ENCODE measurements at places on chromosomes 1 and 21.

DNA sequence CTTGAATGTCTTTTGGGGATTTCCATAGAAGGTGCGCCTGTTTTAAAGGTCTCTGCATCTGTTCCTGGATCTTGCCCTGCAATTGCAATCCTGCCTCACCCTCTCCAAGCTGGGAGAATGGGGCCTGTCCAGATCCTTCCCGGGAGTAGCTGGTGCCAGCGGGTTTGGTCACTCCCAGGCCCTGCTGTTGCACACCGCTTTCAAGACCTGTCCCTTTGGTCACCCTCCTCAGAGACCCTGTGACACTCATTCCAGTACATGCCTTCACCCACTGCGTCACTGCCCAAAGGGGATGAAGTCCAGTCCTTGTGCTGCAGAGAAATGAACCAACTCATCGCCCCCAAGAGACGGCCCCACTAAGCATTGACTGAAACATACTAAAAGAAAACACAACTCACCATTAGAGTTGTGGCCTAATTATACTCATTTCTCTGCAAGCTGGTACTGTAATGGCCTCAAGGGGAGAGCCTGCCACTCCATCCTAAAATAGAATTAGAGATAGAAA lies 1.9 kb upstream of the IRF2BP2 start:
- no peaks in the 10 kb centered on the region for H3K27me3 ChIP-seq
- peak overlapping the region; percentile 99 for H3K27ac ChIP-seq
- H3K4me3 ChIP-seq = peak overlapping the region; percentile 88
- peak; percentile 14 for DNase-seq
- peaks cover 42% of the 10 kb centered on the region for H3K36me3 ChIP-seq
- peaks cover 54% of the 10 kb centered on the region for H3K4me1 ChIP-seq

DNA sequence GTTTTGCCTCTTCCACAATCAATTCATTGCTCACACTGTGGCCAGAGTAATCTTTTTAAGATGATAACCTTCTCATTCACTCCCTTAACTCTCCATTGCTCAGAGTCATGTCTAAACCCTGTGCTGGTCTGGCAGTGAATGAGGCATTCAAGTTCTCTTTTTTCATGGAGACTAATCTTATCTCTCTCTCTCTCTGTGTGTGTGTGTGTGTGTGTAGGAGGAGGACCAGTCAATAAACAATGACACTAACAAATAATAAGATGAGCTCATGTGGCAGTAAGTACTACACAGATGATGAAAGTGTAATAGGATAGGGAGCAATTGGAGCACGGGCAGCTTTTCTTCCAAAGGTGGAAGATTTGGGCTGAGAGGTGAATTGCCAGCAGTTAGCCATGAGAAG lies 122.0 kb upstream of the B3GALT2 start:
- no peak overlapping the region for H3K4me3 ChIP-seq
- no peak for DNase-seq
- H3K27me3 ChIP-seq = no peaks in the 10 kb centered on the region
- H3K27ac ChIP-seq = no peak overlapping the region

DNA sequence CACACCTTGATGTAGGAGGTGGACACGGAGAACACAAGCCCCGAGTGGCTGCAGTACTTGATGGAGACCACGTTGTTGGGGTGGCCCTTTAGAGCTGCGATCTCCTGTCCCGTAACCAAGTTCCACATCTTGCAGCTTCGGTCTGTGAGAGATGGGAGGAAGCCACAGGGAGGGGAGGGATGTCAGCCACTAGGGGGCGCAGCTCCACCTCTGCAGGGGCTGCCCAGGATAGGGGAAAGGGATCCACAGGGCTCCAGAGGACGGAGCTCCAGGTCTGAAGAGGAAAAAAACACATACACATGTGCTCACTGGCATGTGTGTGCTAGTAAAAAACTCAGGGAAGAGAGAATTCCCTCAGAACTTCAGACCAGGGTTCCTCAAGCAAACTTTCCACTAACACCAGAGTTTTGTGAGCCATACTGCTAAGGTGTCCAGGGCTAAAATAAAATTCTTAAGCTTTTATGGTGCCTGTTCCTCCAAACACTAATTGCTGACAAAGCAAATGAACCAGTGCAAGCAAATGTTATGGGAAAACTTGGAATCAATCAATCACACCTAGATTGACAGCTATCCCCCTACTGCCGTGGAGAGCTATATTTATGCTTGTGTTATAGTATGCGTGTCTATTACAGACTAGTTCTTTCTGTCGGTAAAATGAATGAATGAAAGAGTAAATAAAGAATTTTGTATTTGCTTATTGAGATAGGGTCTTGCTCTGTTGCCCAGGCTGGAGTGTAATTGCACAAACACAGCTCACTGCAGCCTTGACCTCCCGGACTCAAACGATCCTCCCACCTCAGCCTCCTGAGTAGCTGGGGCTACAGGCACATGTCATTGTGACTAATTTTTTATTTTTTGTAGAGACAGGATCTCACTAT lies 43.7 kb downstream of the KIF21B start:
- peak; percentile 21 for DNase-seq
- no peak overlapping the region for H3K4me3 ChIP-seq
- H3K4me1 ChIP-seq = peaks cover 6% of the 10 kb centered on the region

DNA sequence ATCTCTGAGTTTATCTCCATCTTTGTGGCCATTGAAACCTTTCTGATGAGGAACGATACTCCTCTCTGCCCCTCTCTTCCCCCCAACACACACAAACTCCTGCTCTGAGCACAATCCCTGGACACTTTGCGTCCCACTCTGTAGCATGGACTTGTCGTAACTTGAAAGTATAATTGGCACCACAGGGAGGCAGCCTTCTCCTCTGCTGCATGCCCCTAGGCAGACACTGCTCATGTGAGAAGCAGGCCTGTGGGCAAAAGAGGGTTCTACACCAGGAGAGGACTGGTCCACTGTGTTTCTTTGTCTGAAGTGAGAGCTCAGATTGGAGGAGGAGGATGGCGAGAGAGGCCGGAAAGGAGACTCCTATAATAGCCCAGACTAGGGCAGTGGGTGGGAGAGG lies 3.8 kb upstream of the PARS2 start:
- H3K4me1 ChIP-seq = peaks cover 15% of the 10 kb centered on the region
- no peak for DNase-seq
- no peak overlapping the region for H3K27ac ChIP-seq
- no peaks in the 10 kb centered on the region for H3K36me3 ChIP-seq

DNA sequence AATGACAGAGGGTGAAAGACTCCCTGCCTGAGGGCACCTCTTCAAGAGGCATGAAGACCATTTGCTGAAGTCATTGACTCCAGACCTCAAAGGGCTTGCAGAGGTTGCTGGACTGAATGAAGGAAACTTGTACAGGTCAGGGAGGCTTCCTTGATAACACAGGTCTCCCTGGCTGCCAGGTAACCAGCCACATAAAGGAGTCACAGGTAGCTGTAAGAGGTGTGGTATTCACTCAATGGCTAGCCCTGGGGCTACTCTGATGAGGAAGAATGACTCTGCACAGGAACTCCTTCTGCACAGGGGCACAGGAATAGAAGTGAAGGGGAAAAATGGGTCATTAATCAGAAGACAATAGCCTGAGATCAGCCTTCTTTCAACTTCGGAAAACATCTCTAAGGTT lies 187.5 kb downstream of the LMX1A start:
- DNase-seq = no peak
- H3K4me3 ChIP-seq = no peak overlapping the region

GRCh38 chr1:202656951-202657646 lies 53.2 kb downstream of the SYT2 start:
- H3K27ac ChIP-seq = no peak overlapping the region
- no peak overlapping the region for H3K4me3 ChIP-seq
- peaks cover 67% of the 10 kb centered on the region for H3K27me3 ChIP-seq
- no peaks in the 10 kb centered on the region for H3K36me3 ChIP-seq
- no peaks in the 10 kb centered on the region for H3K4me1 ChIP-seq
- DNase-seq = no peak

DNA sequence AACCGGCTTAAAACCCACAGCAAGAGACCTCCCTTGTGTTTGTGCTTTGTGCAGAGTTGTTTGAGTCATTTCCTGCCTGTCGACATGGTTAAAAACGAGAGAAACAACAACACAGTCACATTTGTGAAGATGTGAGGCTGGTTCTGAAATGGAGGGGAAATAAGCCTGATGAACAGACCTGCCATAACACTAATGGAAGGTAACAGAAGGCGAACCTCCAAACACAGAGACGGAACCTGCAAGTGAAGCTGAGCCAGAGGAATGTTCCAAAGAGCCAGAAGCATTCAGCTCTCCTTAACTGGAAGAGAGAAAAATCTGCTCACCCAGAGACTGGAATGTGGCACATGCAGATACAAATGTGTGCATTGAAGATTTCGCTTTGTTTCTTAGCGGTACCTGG lies 53.2 kb upstream of the RAVER2 start:
- DNase-seq = no peak
- no peak overlapping the region for H3K4me3 ChIP-seq
- H3K4me1 ChIP-seq = no peaks in the 10 kb centered on the region
- H3K27me3 ChIP-seq = peaks cover 19% of the 10 kb centered on the region
- no peaks in the 10 kb centered on the region for H3K36me3 ChIP-seq

- H3K4me3 ChIP-seq = peak overlapping the region; percentile 49
- H3K4me1 ChIP-seq = peaks cover 33% of the 10 kb centered on the region
- H3K27me3 ChIP-seq = no peaks in the 10 kb centered on the region
Observed at GRCh38 chr1:100459358-100460114, 78.4 kb upstream of the GPR88 start.

DNA sequence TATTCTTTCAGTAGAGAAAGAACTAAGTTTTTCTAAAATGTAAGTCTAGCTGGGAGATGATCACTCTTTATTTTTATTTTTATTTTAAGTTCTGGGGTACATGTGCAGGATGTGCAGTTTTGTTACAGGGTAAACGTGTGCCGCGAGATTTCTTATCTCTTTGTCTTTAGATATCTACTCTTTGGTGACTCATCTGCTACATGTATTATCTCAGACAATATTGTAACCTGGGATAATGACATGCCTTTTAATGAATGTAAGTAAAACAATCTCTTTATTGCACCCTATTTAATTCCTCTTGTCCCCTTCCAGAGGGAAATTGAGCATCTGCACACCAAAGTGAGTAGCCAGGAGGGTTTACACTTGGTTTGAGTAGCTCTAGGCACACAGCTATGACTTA lies 9.4 kb downstream of the CR2 start:
- H3K27me3 ChIP-seq = peaks cover 47% of the 10 kb centered on the region
- DNase-seq = no peak
- no peaks in the 10 kb centered on the region for H3K4me1 ChIP-seq
- no peak overlapping the region for H3K4me3 ChIP-seq
- H3K27ac ChIP-seq = no peak overlapping the region

DNA sequence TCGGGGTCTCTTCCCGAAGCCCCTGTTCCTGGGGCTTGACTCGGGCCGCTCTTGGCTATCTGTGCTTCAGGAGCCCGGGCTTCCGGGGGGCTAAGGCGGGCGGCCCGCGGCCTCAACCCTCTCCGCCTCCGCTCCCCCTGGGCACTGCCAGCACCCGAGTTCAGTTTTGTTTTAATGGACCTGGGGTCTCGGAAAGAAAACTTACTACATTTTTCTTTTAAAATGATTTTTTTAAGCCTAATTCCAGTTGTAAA lies 158.7 kb downstream of the RUNX1 start:
- no peaks in the 10 kb centered on the region for H3K27me3 ChIP-seq
- H3K27ac ChIP-seq = no peak overlapping the region
- peaks cover 30% of the 10 kb centered on the region for H3K4me1 ChIP-seq
- peak overlapping the region; percentile 95 for H3K4me3 ChIP-seq
- DNase-seq = no peak

- H3K27ac ChIP-seq = no peak overlapping the region
- no peaks in the 10 kb centered on the region for H3K27me3 ChIP-seq
- no peak for DNase-seq
- H3K36me3 ChIP-seq = no peaks in the 10 kb centered on the region
- no peak overlapping the region for H3K4me3 ChIP-seq
Observed at GRCh38 chr1:15038232-15039016, 115.1 kb upstream of the TMEM51 start.

- no peak overlapping the region for H3K4me3 ChIP-seq
- no peaks in the 10 kb centered on the region for H3K36me3 ChIP-seq
- no peak overlapping the region for H3K27ac ChIP-seq
- DNase-seq = no peak
Observed at GRCh38 chr1:2429780-2430591, 17.6 kb upstream of the PEX10 start.

- no peak overlapping the region for H3K4me3 ChIP-seq
- no peaks in the 10 kb centered on the region for H3K27me3 ChIP-seq
- H3K36me3 ChIP-seq = no peaks in the 10 kb centered on the region
- H3K27ac ChIP-seq = no peak overlapping the region
- no peaks in the 10 kb centered on the region for H3K4me1 ChIP-seq
- DNase-seq = no peak
Observed at GRCh38 chr1:81662913-81663526, 137.7 kb upstream of the ADGRL2 start.

- H3K4me1 ChIP-seq = no peaks in the 10 kb centered on the region
- H3K4me3 ChIP-seq = no peak overlapping the region
- H3K27ac ChIP-seq = no peak overlapping the region
Observed at GRCh38 chr1:245979589-245979988, 527.5 kb downstream of the SMYD3 start.

- H3K27ac ChIP-seq = no peak overlapping the region
- no peak overlapping the region for H3K4me3 ChIP-seq
- H3K27me3 ChIP-seq = no peaks in the 10 kb centered on the region
- peaks cover 12% of the 10 kb centered on the region for H3K4me1 ChIP-seq
- DNase-seq = no peak
Observed at GRCh38 chr1:165894591-165894990, 67.2 kb downstream of the UCK2 start.

DNA sequence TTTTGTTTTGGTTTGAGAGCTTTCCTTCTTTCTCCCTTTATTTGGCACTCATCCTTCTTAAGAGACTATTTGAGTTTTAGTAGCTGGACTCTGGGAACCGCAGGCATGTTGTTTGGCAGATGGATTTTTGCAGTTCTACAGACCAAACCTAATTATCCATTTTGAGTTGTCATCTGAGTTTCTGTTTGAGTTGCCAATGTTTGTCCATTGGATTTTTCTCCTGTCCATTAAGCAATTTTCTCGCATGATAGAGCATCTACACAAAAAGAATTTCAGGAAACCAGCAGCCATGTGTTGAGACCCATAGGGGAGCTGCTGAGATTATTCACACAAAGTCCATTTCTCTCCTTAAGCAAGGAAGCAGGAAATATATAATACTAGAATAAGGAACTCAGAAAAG lies 17.2 kb upstream of the CXADR start:
- no peaks in the 10 kb centered on the region for H3K36me3 ChIP-seq
- no peak overlapping the region for H3K4me3 ChIP-seq
- DNase-seq = no peak
- H3K4me1 ChIP-seq = no peaks in the 10 kb centered on the region
- peaks cover 60% of the 10 kb centered on the region for H3K27me3 ChIP-seq
